Esophagus muscularis mucosa (tissue), 4 donors: ENCODE measurements at places on chromosomes 7 and 10.

DNA sequence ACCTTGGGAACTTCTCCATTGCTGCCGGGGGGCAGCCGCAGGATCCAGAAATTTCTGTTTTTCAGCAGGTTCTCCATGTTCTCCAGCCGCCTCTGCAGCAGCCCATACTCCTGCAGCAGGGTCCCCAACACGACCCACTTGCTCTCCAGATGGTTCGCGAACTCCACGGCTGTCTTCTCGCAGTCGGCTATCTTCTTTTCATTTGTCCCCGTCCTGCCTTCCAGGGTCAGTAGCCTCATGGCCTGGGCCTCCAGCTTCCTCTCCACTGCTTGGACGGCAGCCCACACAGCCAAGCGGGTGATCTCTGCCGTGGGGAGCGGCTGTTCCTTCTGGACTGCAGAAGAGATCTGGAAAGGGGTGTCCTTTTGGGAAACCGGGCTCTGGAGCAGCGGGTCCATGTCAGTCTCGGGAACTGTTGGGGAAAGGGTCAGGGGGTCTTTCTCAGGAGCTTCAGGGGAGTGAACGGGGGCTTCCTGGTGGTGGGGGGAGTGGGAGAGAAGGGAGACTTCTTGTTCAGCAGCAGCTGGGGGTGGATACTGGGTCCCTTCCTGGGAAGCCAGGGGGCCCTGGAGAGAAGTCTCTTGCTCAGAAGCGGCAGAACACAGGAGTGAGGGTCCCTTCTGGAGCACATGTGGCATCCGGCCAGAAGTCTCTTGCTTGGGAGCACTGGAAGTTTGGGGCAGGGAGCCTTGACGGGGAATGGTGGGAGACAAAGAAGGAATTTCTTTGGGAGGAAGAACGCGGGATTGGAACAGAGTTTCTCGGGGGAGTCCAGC lies 5.5 kb downstream of the ZNF777 start:
- peak; percentile 81 for DNase-seq

DNA sequence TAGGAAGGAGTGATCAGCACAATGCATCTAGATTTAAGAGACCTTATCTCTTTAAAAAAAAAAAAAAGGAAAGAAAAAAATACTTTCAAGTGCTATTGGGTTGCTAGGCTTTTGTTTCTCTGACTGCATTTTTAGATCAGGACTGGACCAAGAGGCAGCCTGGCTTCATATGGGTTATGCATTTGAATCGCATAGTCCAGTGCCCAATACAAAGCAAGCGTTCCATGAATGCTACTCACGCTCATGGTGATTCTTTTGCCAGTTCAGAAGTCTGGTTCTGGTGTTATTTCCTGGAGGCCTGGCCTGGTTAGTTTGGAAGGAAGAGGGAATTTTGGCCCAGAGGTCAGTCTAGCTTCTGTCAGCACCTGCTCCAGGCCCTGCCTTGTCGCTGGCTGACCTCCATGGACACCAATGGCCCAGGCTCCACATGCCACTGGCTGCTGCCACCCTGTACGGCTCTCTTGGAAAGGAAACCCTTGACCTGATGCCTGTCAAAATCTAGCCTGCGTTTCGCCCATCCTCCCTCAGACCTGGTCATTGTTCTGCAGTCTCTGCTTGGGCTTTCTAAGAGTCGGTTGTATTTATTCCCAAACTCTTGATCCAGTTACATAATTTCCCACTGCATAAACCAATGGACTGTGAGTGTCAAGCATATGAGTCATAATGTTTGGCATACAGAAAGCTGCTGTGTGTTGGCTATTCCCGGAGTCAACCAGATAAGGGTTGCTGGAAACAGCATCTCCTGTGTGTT lies 74.3 kb upstream of the MKX start:
- no peak for DNase-seq

- no peak for DNase-seq
These were observed 118.7 kb upstream of the PTN start for GRCh38 chr7:137462074-137462715.

DNA sequence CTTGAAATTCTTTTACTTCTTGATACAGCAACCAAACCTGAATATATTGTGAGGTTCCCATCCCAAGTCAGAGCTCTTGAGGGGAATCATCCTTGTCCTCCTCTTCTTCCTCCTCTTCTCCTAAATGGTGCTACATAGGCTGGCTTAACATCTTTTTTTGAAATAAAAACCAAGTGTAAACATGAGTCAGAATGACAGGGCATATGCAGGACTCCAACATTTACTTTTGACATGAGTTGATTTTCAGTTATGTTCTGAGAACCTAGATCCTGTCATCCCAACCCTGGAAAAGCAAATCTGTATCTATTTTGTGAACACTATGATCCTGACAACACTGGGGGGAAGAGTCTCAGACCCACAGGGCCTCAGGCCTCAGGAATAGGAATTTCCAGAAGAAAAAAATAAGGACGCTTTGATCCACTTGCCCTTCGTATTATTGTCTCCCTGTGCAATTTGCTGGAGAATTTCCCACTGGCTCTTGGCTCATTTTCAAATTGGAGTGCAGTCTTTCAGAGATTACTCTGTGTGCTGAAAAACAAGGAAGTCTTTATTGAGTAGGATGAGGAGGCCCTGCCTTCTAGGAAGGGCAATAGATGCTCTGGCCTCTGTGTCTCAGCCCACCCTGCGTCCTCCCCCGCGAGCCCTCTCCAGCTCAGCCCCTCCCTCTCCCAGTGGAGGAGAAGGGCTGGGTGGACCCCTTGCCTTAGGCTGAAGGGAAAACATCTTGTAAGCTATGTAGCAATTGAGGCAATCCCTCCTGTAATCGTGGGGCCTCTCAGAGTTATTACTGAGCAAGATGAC lies 121.6 kb downstream of the CREB5 start:
- no peak for DNase-seq

DNA sequence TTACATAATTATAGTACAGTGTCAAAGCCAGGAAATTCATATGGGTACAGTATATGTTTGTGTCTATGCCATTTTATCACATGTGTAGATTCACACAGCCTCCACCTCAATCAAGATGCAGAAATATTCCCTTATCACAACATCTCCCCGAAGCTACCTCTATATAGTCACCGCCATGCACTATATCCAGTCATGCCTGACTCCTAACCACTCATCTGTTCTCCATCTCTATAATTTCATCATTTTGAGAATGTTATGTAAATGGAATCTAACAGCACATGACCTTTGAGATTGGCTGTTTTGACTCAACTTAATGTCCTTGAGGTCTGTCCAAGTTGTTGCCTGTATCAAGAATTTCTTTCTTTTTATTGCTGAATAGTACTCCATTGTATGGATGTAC lies 22.3 kb upstream of the SLC25A13 start:
- no peak for DNase-seq

GRCh38 chr10:8674230-8674629 lies 619.7 kb downstream of the GATA3 start:
- DNase-seq = no peak

DNA sequence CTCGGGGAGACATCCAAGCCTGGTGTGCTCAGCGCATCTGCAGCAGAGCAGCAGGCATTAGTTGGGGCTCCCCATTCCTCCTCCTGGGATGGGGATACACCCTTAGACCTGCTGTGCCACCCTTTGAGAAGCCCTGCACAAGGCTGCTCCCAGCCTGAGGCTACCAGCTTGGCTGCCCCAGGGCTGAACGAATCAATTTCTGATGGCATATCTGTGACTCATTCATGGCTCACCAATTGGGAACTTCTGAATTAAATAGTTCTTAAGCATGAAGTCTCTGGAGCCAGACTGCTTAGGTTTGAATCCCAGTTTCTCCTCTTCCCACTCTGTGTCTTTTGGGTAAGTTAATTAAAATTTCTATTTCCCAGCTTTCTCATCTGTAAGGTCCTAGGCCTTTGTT lies 16.3 kb upstream of the GLI3 start:
- no peak for DNase-seq

- DNase-seq = peak; percentile 24
These were observed 23.5 kb upstream of the PTN start for GRCh38 chr7:137366995-137367394.

DNA sequence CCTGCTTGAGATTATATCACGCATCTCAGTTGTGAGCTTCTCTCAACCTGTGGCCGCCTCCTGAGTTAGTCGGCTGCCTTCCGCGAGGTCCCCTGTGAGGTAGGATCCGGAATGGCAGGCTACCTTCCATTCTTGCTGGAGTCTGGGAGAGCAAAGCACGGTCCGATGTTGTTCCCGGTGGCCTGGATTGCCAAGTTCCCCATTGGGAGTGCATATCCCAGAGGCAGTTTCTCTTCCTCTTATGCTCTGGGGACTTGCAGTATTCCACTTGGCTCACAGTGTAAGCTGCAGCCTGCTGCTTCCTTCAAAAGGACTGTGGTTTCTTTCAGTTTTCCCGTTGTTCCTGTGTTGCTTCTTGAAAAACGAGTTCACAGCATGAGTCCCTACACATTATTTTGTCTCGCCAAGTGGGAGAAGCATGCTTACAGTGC lies 225.4 kb upstream of the ZWINT start:
- DNase-seq = no peak

DNA sequence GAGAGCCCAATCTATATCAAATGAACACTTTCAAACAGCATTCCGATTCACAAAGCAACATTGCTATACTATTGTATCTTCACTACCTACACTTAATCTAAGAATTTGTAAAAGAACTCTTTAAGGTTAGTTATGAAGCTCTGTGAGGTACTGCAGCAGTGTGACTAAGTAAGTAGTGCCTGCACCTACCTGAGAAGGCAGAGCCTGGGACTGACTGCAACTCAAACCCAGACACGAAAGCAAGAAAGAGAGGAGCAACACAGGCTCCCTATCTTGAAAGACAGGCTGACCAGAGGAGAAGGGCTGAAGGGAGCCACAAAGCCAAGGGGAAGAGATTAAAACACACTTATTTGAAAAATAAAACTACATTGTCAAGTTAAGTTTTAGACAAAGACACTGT lies 160.1 kb downstream of the GLI3 start:
- no peak for DNase-seq

GRCh38 chr7:34061149-34061548 lies 155.8 kb downstream of the BMPER start:
- no peak for DNase-seq

DNA sequence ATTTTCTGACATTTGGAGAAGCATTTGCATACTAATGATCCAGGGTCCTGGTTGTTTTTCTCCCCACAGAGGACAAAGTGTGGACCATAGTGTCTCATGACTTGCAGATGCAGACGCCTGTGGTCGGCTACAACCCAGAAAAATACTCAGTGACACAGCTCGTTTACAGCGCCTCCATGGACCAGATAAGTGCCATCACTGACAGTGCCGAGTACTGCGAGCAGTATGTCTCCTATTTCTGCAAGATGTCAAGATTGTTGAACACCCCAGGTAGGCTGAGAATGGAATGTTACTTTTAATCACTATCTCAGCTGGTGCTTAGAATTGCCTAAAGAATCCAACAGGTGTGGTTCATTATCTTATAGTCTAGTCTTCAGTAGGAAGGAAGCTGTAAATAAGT lies 951.5 kb upstream of the C7orf33 start:
- DNase-seq = no peak

GRCh38 chr7:27098578-27099451 lies 3.0 kb upstream of the HOXA1 start:
- no peak for DNase-seq

DNA sequence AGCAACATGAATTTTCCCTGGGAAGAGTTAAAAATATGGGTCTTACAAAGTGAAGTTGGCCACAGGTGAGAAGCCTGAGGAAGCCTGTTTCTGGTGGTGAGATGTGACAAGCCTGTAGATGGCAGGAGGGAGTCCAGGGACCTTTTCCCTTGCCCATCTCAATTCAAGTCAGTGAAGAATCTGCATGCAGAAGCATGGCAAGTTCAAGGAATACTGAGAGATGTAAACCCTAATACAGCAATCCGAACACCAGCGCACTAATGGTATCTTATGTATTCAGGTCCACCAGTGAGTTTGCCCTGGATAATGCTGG lies 73.6 kb downstream of the RHOBTB1 start:
- DNase-seq = no peak

DNA sequence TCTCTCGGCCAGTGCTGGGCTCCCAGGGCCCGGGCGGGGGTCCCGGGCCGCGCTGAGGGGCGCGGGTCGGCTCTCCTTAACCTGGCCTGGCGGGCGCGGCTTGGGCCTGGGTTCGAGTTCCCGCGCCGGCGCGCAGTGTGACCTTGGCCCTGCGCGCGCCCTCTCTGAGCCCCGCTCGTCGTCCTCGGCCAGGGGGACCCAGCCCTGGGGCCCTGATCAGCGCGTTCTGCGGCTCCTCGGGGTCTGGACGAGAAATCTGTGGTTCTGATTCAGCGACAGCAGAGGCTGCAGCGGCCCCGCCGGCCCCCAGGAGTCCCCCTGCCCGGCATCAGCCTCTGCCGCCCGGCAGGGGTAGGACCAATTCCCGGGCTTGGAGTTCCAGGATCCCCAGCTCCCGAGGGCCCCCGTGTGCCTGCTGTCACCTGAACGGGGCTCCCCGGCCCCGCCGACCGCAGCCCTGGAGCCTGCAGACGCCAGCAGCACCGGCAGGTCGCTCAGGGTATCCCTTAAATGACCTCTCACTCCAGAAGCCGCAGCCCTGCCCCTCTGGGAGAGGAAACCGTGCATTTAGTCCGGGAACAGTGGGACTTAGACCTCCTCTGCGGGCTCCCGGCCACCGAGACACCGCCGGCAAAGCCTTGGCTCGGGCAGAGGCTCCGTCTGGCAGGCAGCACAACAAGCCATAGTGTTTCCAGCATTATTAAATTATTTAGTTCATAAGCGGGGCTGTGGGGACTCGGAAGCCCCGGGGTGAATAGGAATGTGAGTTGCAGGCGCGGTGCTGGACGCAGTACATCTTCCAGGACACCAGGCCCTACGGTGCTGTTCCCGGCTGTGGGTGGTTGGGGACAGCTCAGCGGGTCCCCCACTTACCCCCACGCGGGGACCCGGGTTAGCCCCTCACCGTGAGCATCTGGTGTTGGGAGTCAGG lies 572 bp downstream of the CHST12 start:
- DNase-seq = no peak

GRCh38 chr10:437698-438490 lies 251.6 kb downstream of the DIP2C start:
- DNase-seq = no peak

- DNase-seq = no peak
These were observed 175.8 kb downstream of the VTI1A start for GRCh38 chr10:112622786-112623185.

DNA sequence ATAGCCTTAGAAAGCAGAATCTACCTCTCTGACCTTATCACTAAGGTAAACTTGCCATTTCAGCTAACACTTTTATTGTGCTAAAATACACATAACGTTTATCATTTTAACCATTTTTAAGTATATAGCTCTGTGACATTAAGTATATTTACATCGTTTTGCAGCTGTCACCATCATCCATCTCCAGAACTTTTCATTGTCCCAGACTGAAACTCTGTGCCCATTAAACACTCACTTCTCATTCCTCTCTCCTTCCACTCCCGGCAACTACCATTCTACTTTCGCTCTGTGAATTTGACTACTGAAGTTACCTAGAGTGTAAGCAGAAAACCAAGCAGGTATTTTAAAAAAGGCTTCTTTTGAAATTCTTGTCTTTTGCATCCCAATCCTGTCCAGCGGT lies 1.3 kb downstream of the DDX50 start:
- no peak for DNase-seq

DNA sequence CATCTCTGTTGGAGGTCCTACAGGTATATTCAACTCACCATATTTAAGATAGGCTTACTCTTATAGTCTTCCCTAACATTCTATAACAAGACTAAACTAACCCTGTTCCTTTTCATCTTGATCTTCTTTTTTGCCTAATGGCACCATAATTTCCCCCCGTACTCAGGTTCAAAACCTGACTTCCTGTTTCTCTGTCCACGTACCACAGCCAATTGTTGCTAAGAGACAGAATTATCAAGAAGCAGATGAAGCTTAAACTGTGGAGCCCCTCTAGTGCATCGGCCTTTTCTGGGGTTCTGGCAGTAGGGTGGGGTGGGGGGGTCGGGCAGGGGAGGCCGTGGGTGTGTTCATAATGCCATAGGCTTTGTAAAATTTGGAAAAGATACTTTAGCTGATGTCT lies 109.2 kb downstream of the EVX1 start:
- no peak for DNase-seq
